ENCODE measurements at places on chromosomes 1 and 21.
A peak's percentile ranks its signal among the peaks of the same experiment; 100 is the strongest.

- DNase-seq = peak; percentile 98
Measured at GRCh38 chr1:23224739-23225648, 7.7 kb upstream of the HTR1D start.

- peak; percentile 92 for DNase-seq
Measured at GRCh38 chr1:81174811-81175476, 625.8 kb upstream of the ADGRL2 start.

DNA sequence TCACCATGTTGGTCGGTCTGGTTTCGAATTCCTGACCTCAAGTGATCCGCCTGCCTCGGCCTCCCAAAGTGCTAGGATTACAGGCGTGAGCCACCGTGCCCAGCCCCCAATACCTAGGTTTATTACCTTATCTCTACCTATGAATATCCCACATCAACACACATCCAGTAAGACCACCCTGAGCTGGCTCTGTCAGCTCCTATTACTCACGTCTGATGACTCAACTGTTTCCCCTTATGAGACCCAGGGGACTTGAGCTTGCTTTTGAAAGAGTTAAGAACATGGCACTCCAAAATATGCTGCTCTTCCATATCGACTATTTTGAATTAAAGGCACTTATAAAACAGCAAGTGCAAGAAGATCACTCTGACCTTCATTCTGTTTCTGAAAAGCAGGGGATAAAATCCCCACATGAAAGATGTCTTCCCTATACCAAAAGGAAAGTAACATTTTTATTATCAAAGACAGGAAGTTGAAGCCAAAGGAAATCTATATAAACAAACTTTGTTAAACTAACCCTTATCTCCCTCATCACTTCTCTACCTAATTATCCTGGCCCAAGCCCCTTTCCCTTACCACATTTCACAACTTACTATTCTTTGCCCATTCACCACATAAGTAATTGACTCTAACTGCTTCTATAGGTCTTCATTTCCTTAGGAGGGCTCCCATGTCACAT, 41.3 kb upstream of the OSBPL9 start:
- no peak for DNase-seq

GRCh38 chr21:46421191-46421750, 37.4 kb upstream of the DIP2A start:
- no peak for DNase-seq

DNA sequence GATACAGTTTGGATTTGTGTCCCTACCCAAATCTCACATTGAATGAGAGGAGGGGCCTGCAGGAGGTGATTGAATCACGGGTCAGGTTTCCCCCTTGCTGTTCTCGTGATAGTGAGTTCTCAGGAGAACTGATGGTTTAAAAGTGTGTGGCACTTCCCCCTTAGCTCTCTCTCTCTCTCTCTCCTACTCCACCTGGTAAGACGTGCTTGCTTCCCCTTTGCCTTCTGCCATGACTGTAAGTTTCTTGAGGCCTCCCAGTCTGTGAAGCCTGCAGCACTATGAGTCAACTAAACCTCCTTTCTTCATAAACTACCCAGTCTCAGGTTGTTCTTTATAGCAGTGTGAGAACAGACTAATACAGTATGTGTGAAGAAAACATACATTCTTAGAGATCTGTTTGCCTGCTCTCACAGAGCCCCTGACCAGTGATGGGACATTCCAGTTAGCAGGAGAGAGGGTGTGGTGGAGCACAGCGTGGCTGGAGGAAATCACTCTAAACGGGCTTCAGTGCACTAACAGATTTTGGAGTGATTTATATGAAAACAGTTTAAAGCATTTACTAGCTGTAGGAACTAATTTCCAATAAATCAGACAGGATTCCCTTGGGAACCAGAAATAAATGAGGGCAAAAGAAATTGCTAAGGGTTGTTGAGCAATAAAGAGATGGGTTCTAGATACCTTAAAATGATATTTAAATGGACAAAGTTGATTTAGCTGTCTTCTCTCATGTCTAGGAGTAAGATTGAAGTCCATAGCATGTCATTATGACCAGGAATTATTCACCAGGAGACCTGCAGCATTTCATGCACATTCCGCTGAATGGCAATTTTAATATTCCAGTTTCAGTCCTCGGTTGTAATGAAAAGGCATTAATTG, 411.0 kb downstream of the CAMTA1 start:
- DNase-seq = no peak

DNA sequence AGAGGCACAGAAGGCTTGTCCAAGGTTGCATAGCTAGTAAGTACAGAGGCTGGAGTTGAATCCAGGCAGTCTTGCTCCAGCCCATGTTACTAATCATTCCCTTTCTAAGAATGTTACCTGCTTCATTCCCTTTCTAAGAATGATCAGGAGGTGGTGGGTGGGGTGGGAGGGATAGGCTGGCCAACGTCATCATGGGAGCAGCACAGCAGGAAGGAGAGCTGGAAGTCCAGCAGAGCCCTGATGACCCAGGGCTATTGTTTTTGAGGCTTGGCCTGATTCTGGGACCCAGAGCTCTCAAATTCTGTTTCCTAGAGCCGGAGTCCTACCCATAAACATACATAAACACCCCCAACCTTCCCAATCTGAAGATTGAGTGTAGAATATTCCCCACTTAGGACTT, 11.8 kb upstream of the CSF1 start:
- DNase-seq = no peak

- DNase-seq = no peak
Measured at GRCh38 chr21:18636897-18637296, 233.3 kb upstream of the TMPRSS15 start.

GRCh38 chr1:54736685-54737084, 21.0 kb downstream of the TTC4 start:
- DNase-seq = no peak

DNA sequence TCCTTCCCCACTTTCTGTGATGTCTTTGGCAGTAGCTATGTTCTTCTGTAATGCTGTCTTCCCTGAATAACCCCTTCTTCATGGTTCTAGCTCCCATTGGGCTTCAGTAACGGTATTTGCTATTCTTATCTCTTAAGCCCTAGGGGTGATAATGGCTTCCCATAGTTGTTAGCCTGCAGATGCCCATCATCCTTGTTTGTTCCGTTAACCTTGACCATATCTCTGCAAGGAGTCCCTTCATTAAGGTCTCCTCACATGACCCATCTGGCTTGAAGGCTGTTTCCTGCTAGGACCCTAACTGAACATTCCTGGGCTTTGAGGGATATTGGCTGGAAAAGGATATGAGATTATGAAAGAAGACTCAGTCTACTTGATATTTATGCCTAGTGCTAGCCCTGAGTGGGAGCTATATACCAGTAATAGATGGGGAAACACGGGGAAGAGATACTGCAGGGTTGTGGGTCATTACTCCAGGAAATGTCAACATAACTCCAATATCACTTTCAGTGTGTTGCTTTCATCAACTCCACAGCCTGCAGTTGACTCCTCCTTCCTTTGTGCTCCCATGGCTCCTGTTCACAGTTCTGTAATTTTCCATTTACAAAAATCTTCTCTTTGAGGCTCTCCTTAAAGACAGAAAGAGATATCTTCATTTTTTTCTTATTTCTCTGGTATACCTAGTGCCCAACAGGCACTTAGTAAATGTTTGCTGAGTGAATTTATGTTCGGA, 2.5 kb downstream of the MR1 start:
- no peak for DNase-seq

DNA sequence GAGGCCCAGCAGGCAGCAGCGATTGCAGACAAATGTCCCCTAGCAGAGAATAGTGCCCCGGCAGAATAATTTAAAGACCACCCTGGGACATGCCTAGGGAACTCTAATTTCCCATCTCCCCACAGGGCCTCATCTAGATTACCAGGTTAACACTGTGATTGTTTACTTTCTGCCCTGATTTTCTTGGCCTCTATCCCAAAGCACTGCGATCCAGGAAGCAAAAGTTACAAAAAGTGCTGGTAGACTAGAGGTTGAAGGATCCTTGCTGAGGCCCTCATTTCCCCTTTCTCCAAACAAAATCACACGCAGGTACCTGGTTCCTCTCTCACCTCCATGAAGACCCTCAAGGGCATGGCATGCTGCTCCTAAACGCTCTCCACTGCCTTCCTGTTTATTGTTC, 229.7 kb downstream of the C1orf94 start:
- DNase-seq = no peak

DNA sequence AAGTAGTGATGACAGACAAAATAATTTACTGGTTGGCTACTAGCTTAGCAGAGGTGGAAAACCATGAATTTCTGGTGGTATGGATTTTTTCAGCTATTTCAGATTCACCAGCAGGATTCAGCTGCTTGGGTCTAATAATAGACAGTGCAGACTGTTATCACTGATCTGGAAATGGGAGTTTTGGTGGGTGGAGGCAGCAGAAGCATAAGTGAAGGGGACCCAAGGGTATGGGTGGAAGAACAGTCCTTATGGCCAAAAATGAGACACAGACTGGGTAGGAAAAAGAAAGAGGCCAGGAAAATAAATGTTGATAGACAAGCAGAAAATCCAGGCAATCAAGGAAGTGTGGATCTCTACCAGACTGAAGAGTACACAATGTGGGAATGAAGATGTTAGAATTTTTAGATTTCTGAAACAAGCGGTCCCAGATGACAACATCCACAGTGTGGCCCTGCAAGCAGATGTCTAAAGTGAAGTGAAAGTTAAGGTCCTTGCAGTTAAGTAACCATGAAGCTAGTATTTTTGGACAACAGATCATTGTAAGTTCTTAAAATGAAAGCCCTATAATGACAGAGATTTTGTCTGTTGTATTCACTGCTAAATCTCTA, 24.7 kb downstream of the LYST start:
- no peak for DNase-seq

DNA sequence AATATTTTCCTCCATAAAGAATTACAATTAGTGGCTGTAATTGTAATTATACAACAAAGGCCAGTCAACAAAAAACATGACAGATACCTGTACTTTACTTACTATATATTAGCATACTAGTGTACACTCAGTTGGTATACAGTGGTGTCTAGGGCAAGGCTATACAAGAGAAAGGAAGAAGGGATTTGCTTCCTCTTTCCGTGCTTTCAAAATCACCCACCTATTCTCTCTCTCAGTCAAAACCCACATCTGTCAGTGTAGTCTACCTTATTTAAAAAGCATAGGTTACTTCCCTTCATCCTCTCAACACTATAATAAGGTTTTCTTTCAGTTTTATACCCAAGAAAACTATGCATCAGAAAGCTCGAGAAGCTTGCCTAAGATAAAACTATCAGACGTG, 355.8 kb upstream of the NR5A2 start:
- no peak for DNase-seq

DNA sequence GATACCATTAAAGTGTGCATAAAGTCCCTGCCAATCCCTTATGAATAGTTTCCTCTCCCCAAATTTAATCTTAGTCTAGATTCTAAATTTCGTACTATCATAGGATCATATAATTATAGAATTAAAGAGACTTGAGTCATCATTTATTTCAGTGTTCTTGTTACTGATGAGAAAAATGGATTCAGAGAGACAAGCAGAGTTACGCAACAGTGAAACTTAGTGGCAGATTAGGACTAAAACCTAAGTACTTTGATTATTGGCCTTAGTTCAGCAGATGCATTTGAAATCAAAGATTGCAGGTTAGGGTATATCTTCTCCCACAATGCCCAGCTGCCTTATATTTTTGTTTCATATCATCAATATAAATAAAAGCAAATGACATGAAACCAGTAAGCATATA, 843 bp upstream of the KRTAP19-7 start:
- DNase-seq = no peak

GRCh38 chr1:205569411-205570172, 62.2 kb downstream of the ELK4 start:
- DNase-seq = no peak

DNA sequence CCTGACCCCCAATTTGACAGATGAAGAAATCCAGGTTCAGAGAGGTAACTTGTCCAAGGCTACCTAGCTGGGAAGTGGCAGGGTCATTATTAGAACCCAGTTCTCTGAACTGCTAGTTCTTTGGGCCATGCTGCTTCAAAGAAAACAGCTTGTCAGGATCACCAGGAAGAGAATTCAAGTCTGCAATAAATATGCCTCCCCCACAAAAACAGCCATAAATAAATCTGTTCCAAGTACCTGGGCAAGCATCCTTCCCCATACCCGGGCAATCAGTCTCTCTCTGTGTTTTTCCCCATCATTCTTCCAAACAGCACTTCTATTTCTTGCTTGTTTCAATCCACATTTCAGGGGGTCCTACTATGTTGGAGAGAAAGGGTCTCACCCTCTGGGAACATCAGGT, 34.1 kb downstream of the SLC9A1 start:
- DNase-seq = no peak

DNA sequence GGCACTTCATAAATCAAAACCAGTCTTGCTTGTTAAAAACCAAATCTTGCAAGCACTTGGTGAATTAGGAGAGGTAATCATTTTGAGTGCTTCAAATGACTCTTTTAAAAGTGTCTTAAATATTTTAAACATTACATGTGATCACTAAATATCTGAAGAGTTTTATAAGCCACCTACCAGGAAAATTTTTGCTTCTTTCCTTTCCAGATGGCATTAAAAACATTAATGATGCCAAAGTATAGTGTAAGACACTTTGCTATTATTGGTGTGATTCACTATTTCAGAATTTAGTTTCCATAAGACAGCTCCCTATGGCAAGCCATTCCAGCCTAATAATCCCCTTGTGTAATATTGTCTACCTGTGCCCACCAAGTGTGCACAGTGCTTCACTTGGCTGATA, 548.8 kb upstream of the ADAMTS5 start:
- peak; percentile 10 for DNase-seq

DNA sequence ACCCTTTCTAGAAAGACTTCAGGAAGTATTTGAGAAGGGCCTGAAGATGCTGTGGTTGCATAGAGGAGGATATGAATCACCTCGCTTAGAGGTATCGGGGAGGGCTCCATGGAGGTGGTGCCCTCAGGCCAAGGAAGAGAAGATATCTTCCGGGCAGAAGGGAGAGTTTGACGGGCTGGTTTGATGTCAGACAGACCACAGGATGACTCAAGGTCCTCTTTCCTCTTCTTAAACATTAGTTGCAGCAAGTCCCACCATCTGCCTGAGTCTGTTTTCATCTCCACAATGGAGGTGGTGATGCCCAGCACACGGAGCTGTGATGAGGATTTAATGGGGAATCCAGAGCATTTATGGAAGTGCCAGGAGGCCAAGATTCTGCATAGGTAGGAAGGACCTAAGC, 25.1 kb upstream of the RUNX3 start:
- peak; percentile 93 for DNase-seq

- no peak for DNase-seq
Measured at GRCh38 chr1:228747301-228747935, 12.1 kb downstream of the RHOU start.

All from NCI-H226 (cell line).